ENCODE measurements at places on chromosomes 2 and 18.

GRCh38 chr2:39266916-39267434 lies 23.2 kb upstream of the CDKL4 start:
- no peak for DNase-seq

- no peak for DNase-seq
Measured at GRCh38 chr2:170159060-170159459, 18.9 kb upstream of the MYO3B start.

- DNase-seq = no peak
Measured at GRCh38 chr2:219442256-219443015, 7.8 kb downstream of the SPEG start.

- DNase-seq = no peak
Measured at GRCh38 chr2:219902891-219903552, 275.6 kb downstream of the SLC4A3 start.

All from activated CD4-positive, alpha-beta T cell treated with anti-CD3 and anti-CD28 coated beads, Interleukin-2, amount 50 U/mL, for 24 hours (primary cell).